ENCODE measurements at places on chromosomes 1 and 21. TPM values are rescaled to one million over a fixed set of nuclear protein-coding genes. Genes with fewer than 3 reads are reported as not detected.

The PEX19 gene
- 24.7 TPM for polyA plus RNA-seq

The HES2 gene
- 0.18 TPM for polyA plus RNA-seq

The GDAP2 gene
- 8.7 TPM for polyA plus RNA-seq

The FBLIM1 gene
- 26.1 TPM for polyA plus RNA-seq

The LINGO4 gene
- not detected for polyA plus RNA-seq

The CLCA1 gene
- polyA plus RNA-seq = not detected

The AHCTF1 gene
- polyA plus RNA-seq = 5.4 TPM

The CCDC18 gene
- polyA plus RNA-seq = 1.1 TPM

The REG4 gene
- polyA plus RNA-seq = not detected

The ADAM30 gene
- not detected for polyA plus RNA-seq

The SPATC1L gene
- polyA plus RNA-seq = 10.0 TPM

The DYRK3 gene
- 12.3 TPM for polyA plus RNA-seq

The TMEM82 gene
- not detected for polyA plus RNA-seq

The CACHD1 gene
- polyA plus RNA-seq = 7.6 TPM

The AADACL3 gene
- not detected for polyA plus RNA-seq

The SPOCD1 gene
- 6.8 TPM for polyA plus RNA-seq

The RAB42 gene
- polyA plus RNA-seq = 0.59 TPM

The SYT14 gene
- polyA plus RNA-seq = not detected

The WNT3A gene
- polyA plus RNA-seq = not detected

The TCEA3 gene
- 19.1 TPM for polyA plus RNA-seq

The CCDC30 gene
- 0.90 TPM for polyA plus RNA-seq

The NECTIN4 gene
- 3.3 TPM for polyA plus RNA-seq

The CFAP107 gene
- polyA plus RNA-seq = 0.03 TPM

The CBR3 gene
- 21.3 TPM for polyA plus RNA-seq

The MPL gene
- 0.08 TPM for polyA plus RNA-seq

The LENEP gene
- not detected for polyA plus RNA-seq

The LRRC38 gene
- 0.04 TPM for polyA plus RNA-seq

The FCGR3A gene
- 32.5 TPM for polyA plus RNA-seq

The MROH9 gene
- polyA plus RNA-seq = not detected

The IGSF5 gene
- polyA plus RNA-seq = not detected

The ATPAF1 gene
- 53.6 TPM for polyA plus RNA-seq

The NBPF10 gene
- 0.51 TPM for polyA plus RNA-seq

The DVL1 gene
- polyA plus RNA-seq = 54.5 TPM

The OPN3 gene
- polyA plus RNA-seq = 5.1 TPM

The C1orf116 gene
- polyA plus RNA-seq = 0.34 TPM

The PTGFR gene
- 0.58 TPM for polyA plus RNA-seq

The SGIP1 gene
- 2.5 TPM for polyA plus RNA-seq

The NTMT2 gene
- not detected for polyA plus RNA-seq

The KCNA2 gene
- polyA plus RNA-seq = 3.5 TPM

The HMGCL gene
- 38.9 TPM for polyA plus RNA-seq

The SLC45A1 gene
- 0.78 TPM for polyA plus RNA-seq

The FCRL5 gene
- not detected for polyA plus RNA-seq

The ZNF683 gene
- polyA plus RNA-seq = 0.46 TPM

The RRP15 gene
- polyA plus RNA-seq = 8.2 TPM

The PADI2 gene
- polyA plus RNA-seq = 4.3 TPM

The METTL25B gene
- polyA plus RNA-seq = 24.6 TPM

The OR2W3 gene
- not detected for polyA plus RNA-seq

The SLC1A7 gene
- 0.03 TPM for polyA plus RNA-seq

The FCRL1 gene
- 0.58 TPM for polyA plus RNA-seq

The CRB1 gene
- 0.01 TPM for polyA plus RNA-seq
